Epithelial cell of proximal tubule (primary cell): ENCODE measurements at places on chromosomes 2 and 18.

DNA sequence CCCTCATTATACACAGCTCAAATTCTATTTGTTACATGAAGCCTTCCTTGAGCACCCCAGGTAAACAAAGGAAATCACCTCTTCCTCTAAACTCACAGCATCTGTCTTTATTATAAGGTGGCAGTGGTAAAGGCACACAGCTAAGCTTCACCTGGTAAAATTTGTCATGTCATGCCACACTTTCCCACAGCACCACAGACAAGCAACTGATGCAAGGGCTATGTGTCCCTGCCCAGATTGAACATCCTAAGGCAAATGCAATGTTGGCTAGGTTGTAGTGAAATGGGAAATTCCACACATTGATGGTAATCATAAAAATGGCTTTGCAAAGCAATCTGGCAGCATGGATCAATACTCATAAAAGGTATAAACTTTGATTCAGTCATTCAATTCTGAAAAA lies 18.9 kb downstream of the LDAH start:
- no peak for DNase-seq

- DNase-seq = no peak
Measured at GRCh38 chr2:119472749-119473148, 41.1 kb downstream of the TMEM37 start.

DNA sequence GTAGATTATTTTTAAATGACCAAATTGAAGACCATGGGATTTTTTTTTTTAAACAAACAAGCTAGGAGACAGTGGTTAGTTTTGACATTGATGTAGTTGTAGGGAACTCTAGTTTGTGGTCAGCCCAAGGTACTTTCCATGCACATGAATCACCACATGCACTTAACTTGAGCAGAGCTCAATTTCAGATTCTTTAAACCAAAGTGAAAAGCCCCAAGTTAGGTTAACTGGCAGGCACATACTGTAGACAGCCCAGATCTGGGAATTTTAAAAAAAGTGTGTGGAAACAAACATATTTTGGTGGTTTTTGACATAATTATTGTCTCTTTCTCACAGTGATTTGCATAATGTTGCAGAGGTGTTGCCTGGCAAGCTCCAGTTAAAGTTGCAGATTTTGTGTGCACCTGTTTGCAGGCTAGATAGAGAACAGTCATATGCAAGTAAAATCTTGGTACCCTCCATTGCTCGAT lies 88.4 kb downstream of the BCL2L11 start:
- peak; percentile 53 for DNase-seq

DNA sequence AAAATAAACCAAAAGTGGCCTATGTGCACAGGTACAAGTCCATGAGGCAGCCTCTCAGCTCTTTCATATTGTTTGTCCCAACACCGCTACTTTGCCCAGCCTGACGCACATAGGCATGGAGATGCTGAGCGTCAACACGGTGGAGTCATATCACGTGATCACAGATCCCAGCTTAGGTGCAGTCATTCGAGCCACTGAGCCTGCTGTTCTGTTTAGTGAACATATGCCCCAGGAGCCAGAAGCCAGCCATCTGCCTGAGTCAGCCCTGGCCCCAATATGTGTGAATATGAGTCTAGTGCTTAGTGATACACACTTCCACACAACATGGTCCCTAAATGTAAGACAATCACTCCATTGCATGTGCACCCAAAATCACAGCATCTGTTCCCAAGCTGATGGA lies 88.2 kb upstream of the LCLAT1 start:
- no peak for DNase-seq

GRCh38 chr2:98346311-98347236 lies at the start of gene CNGA3:
Gene CNGA3, plus strand, starts transcription at chr2:98346456. Its CDS starts 23,520 bp downstream, at chr2:98369976.
- DNase-seq = no peak

DNA sequence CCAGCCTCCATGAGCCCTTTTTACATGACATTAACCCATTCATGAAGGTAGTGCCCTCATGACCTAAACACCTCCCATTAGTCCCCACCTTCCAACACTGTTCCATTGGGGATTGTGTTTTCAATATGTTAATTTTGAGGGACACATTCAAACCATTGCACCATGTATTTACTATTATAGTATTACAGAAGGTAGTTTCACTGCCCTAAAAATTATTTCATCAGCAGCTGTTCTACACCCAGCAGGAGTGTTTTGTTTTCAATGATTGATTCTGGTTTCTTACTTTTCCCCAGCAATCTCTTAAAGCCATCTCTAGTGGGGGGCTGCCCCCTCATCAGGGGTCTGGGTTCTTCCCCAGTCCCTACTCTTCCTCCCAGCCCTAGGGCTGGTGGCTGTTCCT lies 71.9 kb downstream of the CERS6 start:
- no peak for DNase-seq
